ENCODE measurements at places on chromosomes 12 and 14.

GRCh38 chr12:99035803-99036202, 390.7 kb downstream of the APAF1 start:
- DNase-seq: no peak

GRCh38 chr14:37318938-37319337, 121.2 kb downstream of the MIPOL1 start:
- DNase-seq: no peak

GRCh38 chr14:22225516-22226140, 363.4 kb downstream of the DAD1 start:
- peak; percentile 65 for DNase-seq

GRCh38 chr14:93706360-93706955, 81.8 kb downstream of the PRIMA1 start:
- no peak for DNase-seq

GRCh38 chr14:89827265-89827664, 127.3 kb downstream of the EFCAB11 start:
- DNase-seq: no peak

DNA sequence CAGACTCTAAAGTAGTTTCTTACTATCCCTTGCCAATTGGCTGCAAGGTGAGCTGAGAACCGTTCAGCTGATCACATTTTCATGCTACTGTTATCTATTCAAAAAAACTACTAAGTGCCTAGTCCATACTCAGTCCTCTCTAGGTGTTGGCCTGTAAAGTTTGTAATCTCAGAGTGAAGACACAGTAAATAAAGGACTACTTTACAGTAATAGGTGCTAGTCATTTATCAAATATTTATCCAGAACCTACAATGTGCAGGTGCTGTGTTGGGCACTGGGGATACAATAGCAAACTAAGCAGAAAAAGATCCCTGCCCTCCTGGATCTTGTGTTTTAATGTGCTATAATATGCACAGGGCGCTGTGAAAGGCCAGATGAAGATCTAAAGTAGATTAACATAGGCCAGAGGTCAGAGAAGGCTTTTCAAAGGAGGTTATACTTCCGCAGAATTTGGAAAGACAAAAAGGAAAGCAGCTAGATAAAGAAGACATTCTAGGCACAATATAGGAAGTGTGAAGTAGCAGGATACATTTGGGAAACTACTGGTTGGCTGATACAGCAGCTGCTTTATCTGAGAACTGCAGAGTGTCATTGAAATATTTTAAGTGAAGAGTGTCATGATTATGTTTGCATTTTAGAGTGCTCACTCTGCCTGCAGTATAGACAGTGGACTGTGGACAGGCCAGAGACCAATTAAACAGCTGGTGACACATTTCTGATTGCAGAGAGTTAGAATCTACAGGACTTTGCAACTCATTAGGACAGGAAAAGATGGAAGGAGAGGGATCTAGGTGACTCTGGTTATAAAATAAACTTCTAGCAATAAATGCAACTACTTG, 8.0 kb upstream of the ACTR10 start:
- DNase-seq: no peak

- DNase-seq: no peak
These were observed 143.0 kb downstream of the RASSF9 start for GRCh38 chr12:85693093-85693665.

GRCh38 chr14:95215094-95215725, 57.9 kb upstream of the DICER1 start:
- DNase-seq: no peak

GRCh38 chr14:51879170-51879569, 18.8 kb downstream of the GNG2 start:
- DNase-seq: no peak

GRCh38 chr12:132686825-132687210, 324 bp downstream of the POLE start:
- DNase-seq: no peak

- no peak for DNase-seq
These were observed 16.0 kb upstream of the EIF5 start for GRCh38 chr14:103317976-103318580.

DNA sequence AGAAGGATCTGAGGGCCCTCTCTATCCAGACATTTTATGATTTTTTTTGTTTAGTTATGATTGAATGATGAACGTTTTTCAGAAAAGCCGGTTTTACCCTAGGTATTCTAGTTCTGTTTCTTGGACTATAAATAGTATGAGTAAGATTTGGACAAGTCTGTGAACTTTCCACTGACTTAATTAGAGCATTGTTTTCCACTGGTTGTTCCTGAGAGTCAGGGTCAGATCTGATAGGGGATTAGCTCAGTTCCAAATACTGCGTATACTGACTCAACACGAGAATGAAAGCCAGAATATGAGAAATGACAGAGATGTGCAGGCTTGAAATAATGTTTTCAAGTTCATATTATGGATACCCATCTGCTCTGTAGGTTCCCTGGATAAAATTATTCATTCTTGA, 361.6 kb downstream of the AEBP2 start:
- DNase-seq: peak; percentile 15

DNA sequence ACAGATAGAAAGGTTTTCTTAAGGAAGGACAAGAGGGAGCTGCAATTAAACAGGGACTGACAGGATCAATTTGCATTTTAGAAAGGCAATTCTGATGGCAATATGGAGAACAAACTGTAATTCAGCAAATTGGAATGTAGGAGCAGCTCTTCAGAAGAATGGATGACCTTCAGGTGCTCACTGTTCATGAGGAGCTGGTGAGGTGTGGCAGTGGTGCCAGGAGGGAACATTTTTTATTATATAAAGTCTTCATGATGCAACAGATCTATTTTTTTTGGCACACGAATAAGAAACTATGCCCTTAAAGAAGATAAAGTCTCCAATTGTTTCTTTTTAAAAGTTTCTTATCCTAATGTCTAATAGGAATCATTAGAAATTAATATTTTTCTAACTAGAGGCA, 151.7 kb downstream of the SLC38A4 start:
- DNase-seq: no peak

DNA sequence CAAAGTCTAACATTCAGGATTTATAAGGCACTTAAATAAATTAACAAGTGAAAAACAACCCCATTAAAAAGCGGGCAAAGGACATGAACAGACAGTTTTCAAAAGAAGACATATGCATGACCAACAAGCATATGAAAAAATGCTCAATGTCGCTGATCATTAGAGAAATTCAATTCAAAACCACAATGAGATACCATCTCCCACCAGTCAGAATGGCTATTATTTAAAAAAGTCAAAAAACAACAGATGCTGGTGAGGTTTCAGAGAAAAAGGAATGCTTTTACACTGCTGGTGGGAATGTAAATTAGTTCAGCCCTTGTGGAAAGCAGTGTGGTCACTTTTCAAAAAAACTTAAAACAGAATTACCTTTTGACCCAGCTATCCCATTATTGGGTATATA, 60.7 kb upstream of the BDKRB2 start:
- DNase-seq: peak; percentile 83

GRCh38 chr12:130640496-130640895, 75.6 kb downstream of the RIMBP2 start:
- no peak for DNase-seq

DNA sequence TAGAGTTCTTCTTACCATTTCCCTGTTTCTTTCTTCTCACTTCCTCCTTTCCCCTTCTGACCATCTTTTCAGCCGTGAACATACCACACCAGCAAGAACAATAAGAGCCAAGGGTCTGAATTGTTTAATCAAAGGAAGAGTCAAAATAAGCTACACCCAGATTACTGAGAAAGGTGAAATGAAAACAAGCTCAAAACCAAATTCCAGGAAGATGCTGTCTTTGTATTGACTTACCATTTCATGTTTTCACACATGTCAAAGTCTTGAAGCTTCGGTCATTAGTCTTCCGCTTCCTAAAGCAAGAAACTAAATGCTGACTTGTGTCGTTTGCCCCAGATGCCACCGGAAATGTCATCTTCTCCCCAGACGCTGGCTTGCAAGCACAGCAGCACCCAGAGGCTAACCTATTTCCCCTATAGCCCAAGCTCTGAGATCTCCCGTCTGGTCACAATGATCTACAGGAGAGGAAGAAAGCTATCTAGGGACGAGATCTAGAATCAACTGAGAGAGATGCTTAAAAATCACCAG, 136.5 kb upstream of the AMIGO2 start:
- no peak for DNase-seq

- DNase-seq: no peak
These were observed 357.7 kb downstream of the BCAT1 start for GRCh38 chr12:24591079-24591626.

- DNase-seq: no peak
These were observed 6.6 kb downstream of the IL31 start for GRCh38 chr12:122167356-122167925.

DNA sequence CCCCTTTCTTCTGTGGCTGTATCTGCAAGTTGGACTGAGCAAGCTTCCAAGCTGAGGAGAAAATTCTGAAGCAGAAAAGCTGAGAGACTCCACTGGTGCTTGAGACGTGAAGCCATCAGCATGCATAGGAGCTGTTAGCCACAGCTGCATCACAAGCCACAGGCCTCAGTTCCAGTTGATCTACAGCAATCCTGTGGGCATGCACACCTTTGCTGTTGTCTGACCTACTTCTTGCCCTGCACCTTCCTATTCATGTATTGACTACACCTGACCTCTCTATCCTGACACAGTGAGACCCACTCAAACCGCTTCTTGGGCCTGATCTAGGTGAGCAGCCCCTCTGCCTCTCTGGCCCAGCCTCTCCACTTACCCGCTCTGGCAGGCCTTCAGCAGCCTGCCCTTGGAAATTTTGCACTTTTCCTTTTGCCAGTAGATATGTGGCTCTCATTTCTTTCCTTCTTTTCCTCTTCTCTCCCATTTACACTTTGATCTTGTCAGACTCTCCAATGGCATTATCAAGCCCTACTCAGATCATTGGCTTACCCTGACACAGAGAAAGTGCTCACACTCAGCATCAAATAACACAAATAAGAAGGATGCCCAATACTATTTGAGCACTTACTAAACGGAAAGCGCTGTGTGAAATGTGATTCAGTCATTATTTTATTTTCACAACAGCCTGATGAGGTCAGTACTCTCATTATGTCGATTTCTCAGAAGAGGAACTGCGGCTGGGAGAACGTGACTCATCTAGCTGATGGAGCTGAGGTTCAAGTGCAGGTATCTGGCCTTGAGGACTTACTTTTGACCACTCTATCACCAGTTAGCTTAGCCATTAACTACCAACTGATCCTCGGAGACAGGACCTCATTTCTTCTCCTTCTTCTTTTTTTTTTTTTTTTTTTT, 21.9 kb upstream of the PTGR2 start:
- DNase-seq: peak; percentile 77

DNA sequence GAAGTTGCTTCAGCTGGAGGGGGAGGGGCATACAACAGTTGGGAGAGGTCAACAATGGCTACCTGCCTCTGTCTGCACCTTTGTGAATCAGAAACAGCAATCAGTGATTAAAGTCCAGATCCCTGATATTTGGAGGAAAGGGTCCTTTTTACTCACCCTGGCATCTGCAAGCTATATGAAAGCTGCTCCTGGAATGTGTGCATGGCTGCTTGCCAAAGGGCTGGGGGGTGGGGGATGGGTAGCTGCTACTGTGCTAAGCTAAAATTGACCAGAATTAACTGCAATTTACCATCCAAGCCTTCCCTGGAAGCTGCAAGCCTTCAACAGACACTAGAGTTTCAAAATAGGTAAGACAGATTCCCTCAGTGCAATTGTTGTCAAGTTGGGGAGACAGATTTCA, 13.5 kb upstream of the GTF2A1 start:
- peak; percentile 31 for DNase-seq

DNA sequence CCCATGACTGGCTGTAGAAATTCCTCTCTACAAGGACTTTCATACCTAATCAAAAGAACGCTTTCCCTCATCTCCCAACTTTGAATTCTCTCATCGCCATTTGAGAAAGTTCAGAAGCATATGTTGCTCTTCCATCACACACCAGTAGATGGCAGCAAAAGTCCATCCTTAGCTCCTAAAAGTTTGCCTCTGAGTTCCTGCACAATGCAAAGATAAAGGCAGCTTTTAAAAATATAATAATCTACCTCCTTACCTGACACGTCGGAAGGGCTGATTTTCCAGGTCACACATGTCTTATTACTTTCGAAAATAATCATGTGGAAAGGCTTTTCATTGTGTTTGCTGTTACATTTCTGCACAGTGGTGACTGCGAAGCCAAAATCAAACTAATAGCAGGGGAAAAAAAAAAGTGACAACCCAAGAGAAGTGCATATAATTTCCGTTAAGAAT, 456.7 kb upstream of the SEL1L start:
- peak; percentile 42 for DNase-seq

DNA sequence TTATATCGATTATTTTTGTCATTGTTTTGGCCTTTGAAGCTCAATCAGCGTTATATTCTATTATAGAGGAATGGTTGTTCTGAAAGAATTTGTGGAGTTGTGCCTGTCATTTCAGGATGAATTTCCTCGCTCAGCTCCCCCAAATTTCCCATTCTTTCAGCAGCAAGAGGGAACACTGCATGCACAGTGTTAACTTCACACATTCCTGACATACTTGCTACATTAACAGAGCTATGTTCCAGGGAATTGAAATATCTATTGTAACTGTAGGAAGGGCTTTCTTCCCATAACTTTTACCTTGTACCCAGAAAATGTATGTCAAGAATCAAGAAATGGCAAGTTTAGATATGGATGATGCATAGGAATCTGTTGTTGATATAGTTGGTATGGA, 379.0 kb downstream of the LRIG3 start:
- peak; percentile 64 for DNase-seq

DNA sequence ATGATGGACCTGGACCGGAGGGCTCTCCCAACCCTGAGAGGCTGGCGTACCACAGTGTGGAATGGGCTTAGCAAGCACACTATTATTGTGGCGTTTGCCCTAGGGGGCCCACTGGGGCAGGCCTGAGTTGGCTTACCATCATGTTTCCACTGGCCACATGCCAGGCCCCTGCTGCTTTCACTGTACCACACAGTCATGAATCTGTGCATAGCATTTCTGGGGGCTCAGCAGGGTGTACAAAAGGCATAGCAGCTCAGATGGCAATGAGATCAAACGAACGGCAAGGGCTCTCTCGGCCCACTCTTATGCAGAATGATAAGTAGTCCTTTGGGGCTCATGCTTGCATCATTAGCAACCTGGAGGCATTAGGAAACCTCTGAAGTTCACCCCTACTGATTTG, 137.0 kb upstream of the HIF1A start:
- DNase-seq: no peak

- no peak for DNase-seq
These were observed 36.8 kb downstream of the SH2B3 start for GRCh38 chr12:111442301-111443045.

- DNase-seq: no peak
These were observed 62.6 kb upstream of the RESF1 start for GRCh38 chr12:31896514-31897039.
